HS-27A (cell line): ENCODE measurements at places on chromosomes 1 and 21.

DNA sequence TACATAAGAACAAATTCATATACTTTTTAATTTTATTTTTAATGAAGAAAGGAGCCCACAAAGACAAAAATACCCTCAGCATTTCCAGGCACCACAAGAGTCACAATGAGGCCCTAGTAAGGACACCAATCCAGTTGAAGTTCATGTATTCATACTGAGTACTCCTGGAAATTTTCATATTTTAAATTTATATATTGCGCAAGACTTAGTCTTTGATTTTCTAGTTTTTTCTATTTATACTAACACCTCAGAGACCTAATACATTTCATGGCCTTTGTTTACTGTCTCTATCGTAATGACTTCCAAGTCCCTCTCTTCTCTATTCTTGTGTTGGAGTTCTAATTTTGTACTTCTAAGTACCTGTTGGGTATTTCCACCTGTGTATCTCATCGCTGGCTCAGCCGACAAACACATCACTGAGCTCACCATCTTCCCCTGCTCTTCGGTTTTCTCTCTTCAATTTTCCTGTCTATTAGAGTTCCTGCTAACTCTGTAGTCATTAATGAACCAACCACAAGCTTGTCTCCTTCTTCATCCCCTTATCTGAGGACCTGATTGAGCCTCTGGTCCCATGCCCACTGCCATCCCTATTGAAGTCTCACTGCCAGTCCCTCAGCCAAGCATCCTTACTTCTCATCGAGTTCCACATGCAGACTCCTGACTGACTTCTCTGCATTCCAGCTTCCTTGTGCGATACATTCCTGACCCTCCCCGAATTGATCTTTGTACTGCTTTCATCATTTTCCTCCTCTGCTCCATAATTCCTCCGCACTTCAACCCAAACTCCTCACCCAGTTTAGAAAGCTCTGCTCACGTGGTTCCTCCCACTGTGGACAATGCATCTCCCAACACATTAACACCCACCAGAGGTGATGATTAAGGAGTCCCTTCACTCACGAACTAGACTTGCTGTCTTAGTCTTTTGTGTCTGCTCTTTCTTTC is 17.3 kb upstream of the IRF2BP2 start:
- no peak for DNase-seq

DNA sequence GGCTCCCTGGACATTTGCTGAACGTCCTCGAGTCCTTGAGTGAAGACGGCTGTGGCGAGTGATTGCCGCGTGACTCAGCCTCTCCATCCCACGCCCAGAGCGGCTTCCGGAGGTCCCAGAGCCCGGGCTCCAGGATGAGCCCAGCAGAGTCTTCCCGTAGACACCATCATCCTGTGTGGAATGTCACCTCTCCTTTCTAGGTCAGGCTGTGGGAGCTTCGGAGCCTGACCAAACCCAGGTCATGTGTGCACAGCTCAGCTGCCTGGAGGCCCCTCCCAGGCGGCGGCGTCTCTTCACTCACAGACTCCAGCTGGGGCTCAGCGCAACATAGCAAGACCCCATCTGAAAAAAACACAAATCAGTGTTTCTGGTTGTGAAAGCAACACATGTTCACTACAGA is 38.2 kb downstream of the PRKCZ start:
- DNase-seq, result no peak

- DNase-seq, result no peak
These were observed 1.4 kb downstream of the RBBP4 start for GRCh38 chr1:32652244-32652962.

- no peak for DNase-seq
These were observed 47.8 kb downstream of the LCA5L start for GRCh38 chr21:39397646-39398385.

GRCh38 chr1:87508247-87508787 is 179.6 kb downstream of the LMO4 start:
- DNase-seq, result no peak

- no peak for DNase-seq
These were observed 175.4 kb downstream of the IGSF21 start for GRCh38 chr1:18282851-18283600.

DNA sequence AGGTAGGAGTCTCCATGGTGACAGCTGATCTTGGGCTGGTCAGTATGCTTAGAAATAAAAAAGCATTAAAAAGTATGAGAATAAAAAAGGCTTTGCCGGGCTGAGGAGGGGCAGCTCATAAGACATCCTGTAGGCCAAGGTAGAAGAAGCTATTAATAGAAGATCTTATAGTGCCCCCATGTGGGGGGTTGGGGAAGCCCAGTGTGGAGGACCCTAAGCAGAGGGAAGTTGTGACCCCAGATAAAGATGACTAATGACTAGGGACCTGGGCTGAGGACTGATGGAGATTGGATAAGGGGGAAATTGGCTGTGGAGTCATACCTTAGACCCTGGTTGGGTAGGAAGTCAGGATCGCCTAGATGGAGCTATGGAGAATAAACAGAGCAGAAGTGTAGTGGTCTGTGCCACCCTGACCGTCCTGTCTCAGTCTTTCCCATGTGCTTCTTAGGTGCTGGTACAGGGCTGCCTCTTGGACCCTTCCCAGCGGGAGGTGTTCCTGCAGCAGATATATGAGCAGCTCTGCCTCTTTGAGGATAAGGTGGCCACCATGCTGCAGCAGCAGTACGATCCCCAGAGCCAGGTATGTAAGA is 25.0 kb downstream of the SZT2 start:
- peak; percentile 41 for DNase-seq

DNA sequence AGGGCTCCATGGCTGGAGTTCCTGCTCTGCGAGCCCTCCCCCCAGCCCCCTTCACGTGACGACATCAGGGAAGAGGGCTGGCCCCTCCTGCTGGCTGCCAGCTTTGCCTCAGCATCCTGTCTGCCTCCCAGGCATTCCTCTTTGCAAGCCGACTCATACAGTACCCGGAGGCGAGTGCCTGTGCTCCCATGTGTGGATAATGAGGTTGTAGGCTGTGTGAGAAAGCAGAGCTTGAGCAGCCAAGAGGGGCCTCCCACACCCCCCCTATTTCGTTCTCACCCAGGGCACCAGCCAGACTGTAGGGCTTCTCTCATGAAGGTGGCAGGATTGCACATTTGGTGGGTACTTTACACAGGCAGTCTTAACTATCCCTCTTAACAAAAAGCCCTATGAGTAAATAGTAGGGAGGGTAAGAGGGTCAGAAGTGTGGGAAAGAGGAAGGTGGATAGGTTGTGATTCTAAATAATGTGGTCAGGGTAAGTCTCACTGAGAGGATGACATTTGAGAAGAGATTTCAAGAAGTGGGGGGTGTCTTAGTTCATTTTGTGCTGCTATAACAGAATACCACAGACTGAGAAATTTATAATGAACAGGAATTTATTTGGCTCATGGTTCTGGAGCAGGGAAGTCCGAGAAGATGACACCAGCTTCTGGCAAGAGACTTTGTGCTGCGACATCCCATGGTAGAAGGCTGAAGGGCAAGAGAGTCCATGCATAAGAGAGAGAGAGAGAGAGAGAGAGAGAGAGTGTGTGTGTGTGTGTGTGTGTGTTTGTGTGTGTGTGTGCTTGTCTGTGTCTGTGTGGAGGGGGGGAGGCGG is 113.5 kb downstream of the OMA1 start:
- DNase-seq, result no peak
